Skin of body (tissue), 3 donors: ENCODE measurements at places on chromosomes 6 and 20. TPM values are rescaled to one million over a fixed set of nuclear protein-coding genes. Genes with fewer than 3 reads are reported as not detected.

- no peak for DNase-seq
These were observed 59.6 kb downstream of the NCOA7 start for GRCh38 chr6:125850361-125850760.

GRCh38 chr20:36805396-36805795 is 31.8 kb upstream of the DSN1 start:
- no peak for DNase-seq

- DNase-seq = no peak
These were observed 7.0 kb downstream of the KAT14 start for GRCh38 chr20:18144541-18145099.

- no peak for DNase-seq
These were observed 218.9 kb upstream of the PRDM1 start for GRCh38 chr6:105867277-105867676.

DNA sequence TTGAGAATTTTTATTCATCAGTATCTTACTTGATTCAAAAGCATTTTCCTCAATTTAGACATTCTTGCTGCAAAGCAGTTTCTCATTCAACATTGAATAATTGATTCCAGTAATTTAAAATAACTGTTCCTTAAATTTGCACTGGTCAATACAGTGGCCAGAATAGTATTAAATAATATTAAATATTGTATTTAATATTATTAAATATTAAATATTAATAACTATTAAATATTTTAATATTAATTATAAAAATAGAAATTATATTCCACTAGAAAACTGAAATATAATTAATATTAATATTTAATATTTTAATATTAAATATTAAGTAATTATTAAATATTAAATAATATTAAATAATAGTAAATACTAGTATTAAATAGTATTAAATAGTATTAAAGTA is 758.8 kb downstream of the EYS start:
- no peak for DNase-seq

Gene TRIM40
- not detected for total RNA-seq

DNA sequence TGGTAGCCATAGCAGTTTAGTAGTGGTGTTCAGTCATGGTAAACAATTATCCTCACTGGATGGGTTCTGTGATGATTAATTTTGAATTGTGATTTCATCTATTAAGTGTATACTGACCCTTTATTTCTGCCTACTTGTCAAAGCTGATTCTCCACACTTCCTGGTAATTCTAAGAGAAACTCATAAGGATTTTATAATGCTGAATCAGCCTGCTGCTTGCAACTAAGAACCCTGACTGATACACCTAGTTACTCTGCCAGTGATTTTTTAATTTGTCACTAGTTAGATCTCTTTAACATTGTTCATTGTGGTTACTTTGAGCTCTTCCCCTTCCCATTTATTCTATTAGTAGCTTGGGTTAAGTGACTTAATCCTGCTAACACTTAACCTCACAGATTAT is 8.6 kb downstream of the CDC40 start:
- no peak for DNase-seq

Gene TRIM15
- total RNA-seq = 1.4 TPM
